Mucosa of descending colon (tissue), 3 donors: ENCODE measurements at places on chromosomes 5 and 9.

DNA sequence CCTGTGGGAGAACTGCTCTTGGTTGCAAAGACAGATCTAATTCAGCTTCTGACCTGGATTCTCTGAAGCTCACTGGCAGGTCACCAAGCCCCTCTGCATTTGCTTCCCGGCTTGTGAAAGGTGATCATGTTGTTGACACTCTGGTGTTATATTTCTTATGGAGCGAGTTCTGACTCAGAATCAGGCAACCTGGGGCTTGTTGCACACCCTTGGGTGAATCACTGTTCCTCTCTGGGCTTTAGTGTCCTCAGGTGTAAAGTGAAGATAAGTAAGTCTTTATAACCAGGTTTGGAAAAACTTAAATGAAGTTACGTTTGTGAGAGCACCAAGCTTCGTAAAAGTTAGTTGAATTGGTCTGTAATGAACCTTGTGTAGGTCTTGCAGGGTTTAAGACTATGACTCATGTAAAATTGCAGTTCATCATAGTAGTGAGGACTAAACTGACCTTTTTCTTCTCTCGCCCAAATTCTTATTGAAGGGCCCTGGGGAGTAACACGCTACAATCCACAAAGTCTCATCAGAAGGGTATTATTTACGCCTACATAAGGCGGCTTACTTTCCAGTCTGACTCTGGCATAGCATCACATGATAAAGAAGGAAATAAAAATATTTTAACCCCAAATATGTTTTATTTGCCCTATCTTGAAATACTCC is 218.6 kb downstream of the TMEM38B start:
- DNase-seq = no peak

DNA sequence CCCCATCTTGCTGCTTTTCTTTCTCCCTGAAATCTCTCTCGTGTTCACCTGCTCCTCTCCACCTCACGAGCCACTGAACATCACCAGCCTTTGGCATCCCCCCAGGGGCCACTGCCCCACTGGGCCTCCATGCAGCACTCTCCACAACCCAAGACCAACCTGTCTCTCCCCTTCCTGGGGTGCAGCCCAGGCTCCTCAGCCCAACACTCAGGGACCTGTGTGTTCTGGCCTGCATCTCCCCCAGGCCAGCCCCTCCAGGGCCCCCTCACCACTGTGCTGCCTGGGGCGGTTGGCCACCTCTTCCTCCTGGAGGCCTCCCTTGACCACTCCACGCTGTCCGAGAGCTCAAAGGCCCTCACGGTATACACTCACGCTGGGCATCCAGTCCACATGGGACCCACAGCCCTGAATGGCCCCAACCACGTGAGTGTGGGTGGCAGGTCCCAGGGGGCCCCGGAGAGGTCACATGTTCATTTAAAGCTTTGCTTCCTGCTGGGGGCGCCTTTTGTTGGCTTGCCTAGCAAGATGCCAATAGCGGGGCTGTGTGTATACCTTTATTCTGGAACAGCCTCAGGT is 453 bp upstream of the DOK3 start:
- no peak for DNase-seq

DNA sequence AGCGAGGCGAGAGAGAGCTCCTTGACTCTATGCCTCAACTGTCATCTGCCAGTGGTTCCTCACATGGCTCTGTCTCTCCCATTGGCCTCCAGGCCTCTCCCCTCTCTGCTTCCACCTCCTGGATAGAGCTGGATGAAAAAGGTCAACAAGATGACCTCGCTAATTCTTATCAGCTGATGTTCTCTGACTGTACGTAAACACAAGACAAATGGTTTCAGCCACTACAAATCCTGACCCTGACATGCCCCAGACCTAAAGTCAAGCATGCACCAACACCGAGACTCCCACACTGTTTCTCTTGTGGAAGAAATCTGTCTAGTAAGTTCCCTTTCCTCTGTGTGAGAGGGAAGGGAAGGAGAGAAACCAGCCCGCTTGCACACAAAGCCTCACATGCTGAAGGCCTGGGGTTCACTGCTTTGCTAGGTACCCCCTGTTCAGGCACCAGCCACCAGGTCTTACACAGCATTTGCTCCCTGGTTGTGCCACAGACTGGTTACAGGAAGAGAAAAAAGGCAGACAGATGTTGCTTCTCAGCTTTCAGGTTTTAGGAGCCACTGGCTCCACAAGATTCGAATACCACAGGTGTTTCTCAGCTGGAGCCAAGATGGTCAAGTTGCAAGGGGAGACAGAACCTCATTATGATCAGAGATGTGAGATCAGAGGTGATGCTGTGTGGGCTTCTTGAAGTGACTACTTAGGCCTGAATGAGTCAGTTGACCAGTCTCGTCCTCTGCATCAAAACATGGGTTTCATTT is 592.5 kb downstream of the CCDC171 start:
- no peak for DNase-seq

GRCh38 chr5:143403334-143403592 is 223 bp downstream of the NR3C1 start:
- DNase-seq = no peak

GRCh38 chr9:104907278-104907951 is 20.5 kb downstream of the ABCA1 start:
- no peak for DNase-seq

DNA sequence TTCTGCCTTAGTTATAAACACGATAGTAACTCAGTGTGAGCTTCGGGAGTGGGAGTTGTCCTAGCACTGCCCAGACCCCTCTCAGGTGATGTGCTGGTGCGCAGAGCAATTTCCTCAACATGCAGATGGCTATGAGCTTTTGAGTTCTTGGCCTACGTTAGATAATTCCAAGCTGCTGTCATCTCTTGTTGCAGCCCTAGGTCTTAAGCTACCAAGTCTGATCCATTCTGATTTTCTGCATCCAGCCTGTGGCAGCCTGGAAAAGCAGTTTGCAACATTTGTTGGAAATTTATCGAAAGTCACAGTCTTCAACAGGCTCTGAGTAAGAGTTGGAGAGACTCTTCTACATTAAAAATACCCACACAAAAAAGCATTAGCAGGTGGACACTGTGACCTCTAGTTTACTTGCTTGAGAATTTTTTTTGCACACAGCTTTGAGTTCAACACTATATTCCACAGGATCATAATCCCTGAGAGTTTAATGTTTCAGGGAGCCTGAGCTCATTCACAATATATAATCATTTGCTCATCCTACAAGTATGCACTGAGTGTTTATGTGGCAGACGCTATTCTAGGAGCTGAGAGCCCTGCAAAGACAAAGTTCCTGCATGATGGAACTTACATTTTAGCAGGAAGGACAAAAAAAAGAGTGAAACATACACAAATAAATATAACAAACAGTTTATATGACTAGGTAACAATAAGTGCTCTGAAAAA is 91.6 kb downstream of the UBE2QL1 start:
- no peak for DNase-seq

DNA sequence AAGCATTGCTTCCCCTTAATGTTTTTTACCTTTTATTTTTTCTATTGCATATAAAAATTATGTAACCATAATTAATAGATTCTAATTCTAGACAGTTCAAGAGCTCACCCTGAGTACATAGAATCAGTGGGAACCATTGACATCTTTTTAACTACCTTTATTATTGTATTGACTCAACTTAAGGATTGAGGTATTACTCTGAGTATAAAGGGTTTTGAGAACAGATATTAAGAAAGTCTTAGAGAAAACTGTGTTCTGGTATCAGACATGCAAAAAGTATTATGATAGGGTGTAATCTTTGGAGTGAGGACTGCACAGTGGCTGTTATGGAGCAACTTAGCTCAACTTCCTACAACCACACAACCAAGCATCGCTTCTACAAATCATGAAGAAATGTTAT is 8.9 kb downstream of the SPEF2 start:
- no peak for DNase-seq

DNA sequence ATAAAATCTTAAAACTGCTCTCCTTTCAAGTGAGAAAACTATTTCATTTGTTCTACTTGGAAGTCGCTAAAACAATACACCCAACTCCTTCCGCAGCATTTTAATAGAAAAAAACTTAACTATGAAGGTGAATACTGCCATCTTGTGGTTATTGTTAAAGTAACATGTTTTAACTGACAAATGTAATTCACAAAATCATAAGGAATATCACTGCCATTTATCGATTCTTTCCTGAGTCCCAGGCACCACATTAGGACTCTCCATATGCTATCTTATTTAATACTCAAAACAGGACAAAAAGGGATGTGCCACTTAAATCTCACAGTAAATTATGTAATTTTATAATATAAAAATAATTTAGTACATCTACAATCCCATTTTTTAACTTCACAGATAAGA is 130.5 kb upstream of the ITGA1 start:
- DNase-seq = no peak

- DNase-seq = peak; percentile 66
Measured at GRCh38 chr9:137077758-137078693, 709 bp downstream of the UAP1L1 start.

DNA sequence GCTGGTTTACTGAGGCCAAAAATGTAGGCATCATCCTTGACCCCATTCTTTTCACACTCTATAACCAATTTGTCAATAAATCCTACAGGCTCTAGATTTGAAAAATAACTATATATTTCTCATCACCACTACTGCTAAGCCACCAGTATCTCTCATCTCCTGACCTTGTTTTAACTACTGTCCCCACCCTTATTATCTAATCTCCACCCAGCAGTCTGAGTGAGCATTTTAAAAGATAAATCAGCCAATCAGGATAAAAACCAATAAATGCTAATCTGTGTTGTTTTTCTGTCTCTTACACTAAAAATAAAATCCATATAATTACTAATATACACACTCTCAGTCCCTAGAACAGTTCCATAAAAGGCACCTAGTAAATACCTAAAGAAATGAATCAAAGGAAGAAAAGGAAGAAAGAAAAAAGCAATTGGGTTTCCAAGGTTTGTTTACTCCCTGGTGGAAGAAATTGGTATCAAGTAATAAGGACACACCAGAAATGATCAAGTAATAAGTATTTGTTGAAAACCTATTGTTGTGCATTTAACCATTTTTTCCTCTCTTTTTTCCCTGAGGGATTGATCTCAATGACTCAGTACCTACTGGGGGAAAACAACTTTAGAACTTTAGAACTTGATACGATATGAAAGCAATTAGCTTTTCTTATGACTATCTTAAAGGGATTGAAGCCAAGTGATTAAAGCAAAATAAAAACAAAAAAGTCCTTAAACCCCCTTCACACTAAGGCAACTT is 19.3 kb downstream of the MRPS27 start:
- DNase-seq = no peak
